ENCODE measurements at places on chromosomes 11 and 22.

DNA sequence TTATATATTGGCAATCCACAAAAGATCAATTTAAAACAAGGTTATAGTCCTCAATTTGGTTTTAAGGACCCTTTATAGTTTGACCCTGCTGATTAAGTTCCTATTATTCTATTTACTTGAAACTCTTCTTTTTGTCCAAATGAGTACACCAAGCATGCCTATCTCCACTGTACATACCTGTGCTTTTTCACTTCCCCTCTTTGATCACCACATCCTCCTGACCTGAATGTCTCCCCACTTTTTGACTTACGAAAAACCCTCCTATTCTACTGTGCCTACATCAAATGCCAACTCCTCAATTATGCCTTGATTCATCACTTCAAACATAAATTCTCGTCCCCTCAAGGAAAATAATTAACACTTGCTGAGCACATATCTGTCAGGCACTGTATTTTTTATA, 113.5 kb downstream of the SOX6 start:
- DNase-seq: no peak

- no peak for DNase-seq
Observed at GRCh38 chr22:45418770-45419138, 5.3 kb downstream of the RIBC2 start.

- DNase-seq: no peak
Observed at GRCh38 chr11:73288873-73289707, 17.0 kb downstream of the P2RY6 start.

DNA sequence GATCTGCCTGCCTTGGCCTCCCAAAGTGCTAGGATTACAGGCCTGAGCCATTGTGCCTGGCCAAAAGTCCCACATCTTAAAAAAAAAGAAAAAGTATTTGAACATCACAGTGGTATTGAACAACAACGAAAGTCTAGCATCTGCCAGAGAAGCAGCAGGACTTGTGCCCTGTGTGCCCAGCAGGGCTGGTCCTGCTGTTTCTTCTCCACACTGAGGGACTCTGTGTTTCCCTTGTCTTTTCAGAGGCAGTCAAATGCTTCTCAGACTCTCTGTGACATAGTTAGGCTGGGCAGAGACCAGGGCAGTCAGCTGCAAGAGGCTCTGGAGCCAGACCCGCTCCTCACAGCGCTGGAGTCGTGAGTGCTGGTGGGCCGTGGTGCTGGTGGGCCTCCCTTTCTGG, 56.2 kb downstream of the SBF1 start:
- DNase-seq: no peak

DNA sequence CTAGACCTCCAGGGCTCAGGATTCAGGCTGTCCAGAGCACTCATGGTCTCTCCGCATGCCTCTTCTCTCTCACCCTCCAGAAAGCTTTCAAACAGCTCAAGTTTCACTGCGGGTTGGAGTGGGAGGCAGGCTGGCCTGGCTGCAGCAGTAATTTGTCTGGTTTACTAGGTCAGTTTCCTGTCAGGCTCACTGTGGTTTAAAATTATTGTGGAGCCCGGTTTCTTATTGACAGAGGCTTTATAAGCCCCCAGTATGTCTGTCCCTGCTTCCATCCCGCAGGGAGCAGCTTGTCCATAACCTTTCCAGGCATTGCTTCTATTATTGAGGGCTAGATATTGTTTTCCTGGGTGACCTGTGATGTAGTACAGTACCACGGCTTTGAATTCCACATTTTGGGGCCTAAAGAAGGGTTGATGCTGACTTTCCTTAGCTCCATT, 235.3 kb upstream of the SORL1-AS1 start:
- no peak for DNase-seq

DNA sequence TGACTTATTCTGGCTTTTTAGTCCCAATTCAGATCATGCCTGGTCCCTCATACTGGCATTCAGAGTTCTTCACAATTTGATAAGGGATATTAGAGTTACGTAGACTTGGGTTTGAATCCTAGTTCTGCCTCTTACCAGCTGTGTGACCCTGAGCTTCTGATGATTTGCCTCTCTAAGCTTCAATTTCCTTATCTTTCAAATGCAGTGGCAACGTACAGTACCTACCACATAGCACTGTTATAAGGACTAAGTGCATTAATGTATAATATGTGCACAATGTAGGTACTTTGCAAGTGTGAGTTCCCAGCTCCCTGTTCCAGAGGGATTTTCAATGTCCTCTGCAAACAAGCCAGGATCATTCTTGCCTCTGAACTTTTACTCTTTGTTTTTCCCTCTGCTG, 7.3 kb downstream of the RHOG start:
- DNase-seq: no peak

GRCh38 chr11:58186938-58187337, 1.9 kb upstream of the OR9Q2 start:
- no peak for DNase-seq

- no peak for DNase-seq
Observed at GRCh38 chr11:8082391-8083087, 1.5 kb downstream of the TUB start.

DNA sequence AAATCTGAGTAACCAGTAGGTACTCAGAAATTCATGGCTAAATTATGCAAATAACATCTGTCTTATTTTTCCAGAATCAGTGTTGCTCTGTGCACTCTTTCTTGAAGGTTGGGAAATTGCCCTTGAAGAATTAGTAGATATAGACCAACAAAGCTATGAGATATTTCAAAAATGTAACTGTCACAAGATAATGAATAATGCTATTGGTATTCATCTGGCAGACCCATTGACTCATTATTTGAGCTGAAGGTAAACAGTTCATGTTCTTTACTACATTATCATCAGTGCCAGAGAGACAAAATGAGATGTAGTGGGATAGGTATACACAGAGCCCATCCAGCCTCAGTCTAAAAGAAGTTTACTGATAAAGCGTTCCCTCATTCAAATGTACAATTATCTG, 274.7 kb downstream of the CASP12 start:
- DNase-seq: no peak

DNA sequence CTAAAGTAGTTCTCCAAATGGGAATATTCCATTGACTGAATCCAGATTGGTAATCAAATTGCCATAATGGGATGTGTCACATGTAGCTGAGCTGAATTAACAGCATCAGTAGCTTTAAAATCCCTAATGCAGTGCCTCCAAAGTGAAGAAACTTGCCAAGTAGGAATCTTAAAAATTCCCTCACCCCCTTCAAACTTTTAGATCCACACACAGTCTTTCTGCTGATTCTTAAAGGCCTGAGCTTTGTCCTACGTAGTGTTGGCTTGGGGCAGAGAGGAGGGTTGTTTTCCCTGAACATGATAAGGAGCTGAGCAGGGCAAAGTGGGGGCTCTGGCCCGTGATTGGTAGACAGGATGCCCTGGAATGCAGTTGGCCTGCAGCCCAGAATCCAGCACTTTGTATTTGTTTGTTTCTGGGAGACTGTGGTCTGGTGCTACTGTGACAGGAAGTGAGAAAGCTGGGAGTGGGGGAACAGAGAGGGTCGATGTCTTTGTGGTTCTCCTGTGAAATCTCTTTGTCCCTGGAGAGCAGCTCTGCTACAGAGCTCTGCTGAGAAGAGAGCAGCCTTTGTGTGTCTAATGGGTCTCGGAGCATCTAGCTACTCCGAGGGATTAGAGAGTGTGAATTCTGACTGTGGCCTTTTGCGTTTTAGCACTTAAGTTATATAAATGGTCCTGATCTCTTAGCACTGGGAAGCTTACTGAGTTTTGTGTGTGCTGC, 16.9 kb downstream of the CTNND1 start:
- DNase-seq: no peak

DNA sequence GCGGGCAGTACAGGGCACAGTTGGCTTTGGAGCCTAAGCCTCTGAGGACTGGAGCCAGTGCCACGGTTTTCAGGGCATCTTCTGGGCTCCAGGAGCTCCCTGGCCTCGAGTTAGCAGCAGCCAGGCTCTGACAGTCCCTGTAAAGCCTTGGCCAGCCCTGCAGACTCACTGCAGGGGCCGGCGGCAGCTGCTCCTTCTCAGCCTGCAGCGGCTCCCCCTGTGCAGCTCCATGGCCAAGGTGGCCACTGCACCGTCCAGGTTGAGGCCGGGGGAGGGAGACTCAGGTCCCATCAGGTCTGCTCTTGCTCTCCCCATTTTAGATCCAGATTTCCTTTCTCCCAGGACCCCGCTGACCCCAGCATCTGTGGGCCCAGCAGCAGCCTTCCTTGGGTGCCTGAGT, 1461.1 kb downstream of the BRD1 start:
- DNase-seq: no peak

DNA sequence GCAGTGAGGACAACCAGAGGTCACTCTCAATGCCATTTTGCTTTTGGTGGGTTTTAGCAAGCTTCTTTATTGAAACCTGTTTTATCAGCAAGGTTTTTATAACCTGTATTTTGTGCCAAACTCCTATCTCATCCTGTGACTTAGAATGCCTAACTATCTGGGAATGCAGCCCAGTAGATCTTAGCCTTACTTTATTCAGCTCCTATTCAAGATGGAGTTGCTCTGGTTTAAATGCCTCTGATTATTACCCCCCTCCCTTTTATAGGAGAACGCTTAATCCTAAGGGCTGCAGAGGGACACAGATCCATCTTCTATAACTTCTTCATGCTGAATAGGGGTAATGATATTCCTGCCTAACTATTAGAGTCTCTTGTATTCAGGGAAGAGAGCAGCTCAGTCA, 179.1 kb downstream of the KIF18A start:
- no peak for DNase-seq

DNA sequence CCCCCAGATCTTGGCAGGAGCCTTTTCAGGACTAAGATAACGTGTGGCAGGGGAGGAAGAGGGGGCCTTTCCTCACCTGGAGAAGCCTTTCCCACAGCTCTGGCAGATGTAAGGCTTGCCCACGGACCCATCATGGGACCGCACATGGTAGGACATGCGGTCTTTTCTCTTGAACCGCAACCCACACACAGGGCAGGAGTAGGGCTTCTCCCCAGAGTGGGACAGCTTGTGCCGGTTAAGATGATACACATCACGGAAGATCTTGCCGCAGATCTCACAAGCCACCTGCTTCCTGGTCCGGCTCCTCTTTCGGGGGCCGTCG, 1.9 kb downstream of the PATZ1 start:
- DNase-seq: no peak

DNA sequence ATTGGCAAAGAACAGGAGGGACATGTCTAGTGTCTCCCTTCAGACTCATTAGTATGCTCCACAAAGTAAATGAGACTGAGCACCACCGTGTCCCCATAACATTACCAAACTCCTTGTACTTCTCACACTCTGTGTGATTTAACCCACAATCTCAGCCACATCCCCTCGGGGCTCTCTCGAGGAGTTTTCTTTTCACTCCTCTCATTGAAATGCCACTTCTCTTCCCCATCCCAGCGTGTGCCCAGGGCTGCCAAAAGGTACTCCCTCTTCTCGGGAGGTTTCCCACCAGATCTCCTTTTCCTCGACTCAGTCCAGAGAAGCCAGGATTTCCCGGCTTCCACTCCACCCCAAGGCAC, 1.1 kb downstream of the RBFOX2 start:
- DNase-seq: no peak
